ENCODE measurements at places on chromosomes 2 and 18. TPM values are rescaled to one million over a fixed set of nuclear protein-coding genes. Genes with fewer than 3 reads are reported as not detected.

DNA sequence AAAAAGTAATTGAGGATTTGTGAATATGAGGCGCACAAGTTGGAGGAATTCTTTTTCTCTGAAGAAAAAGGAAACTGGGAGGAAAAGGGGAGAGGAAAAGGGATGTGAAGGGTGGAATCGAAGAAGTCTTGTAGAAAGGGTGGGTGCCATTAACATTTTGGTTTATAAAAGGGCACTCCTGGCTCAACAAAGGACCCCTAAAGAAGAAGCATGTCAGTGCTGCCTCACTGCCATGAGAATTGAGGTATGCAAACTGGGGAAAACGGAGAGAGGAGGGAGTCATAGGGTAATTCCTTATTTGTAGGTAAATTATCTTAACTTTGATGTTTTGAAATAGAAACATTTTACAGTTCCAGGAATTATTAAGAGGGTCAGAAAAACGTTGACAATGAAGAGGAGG is 207.2 kb downstream of the NAPG start:
- no peak for DNase-seq

DNA sequence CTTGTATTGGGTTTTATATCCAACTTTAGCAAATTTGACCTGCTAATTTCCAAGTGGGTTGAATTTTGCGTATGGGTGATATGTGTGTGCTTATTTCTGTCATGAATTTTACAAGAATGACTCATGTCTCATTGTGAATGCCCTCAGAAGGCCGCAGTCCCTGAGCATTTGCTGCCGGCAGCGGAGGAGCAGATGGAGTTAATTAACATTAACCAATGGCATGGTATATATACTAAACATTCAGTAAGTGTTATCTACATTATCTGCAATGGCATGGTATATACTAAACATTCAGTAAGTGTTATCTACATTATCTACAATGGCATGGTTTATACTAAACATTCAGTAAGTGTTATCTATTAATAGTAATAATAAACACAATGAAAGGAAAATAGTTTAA is 90.1 kb downstream of the DOK6 start:
- no peak for DNase-seq

DNA sequence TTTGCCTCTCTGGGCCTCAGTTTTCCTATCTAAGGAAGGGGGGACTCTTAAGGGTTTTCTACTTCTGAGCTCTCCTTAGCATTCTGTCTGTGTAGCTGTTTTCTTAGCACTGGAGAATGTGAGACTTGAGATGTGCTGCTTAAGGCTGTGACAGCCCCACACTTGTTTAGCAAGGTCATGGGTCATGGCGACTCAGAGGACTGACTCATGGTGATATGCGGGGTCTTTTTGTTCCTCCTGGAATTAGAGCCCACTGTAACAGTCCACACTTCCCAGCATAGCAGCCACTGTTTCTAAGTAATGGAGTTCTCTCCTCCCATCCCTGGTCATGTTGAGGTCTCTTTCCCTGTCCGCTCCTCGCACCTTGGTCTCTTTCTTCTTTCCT is 4.1 kb upstream of the LPIN1 start:
- no peak for DNase-seq

- no peak for DNase-seq
Measured at GRCh38 chr18:8029731-8030130, 462.6 kb downstream of the PTPRM start.

Gene POTEE
- not detected for total RNA-seq

Measured in left ventricle myocardium inferior (tissue), 1 donor.